ENCODE measurements at places on chromosomes 2 and 18.

DNA sequence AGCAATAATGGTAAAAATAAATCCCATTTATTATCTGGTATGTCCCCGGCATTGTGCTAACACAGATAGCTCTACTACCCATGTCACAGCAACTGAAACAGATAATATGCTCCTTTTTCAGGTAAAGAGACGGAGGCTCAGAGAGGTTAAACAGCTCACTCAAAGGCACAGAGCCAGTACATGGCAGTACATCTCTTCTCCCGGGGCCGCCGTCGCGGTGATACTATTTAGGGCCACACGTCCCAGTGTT, 693 bp upstream of the PDK1 start:
- DNase-seq: no peak

DNA sequence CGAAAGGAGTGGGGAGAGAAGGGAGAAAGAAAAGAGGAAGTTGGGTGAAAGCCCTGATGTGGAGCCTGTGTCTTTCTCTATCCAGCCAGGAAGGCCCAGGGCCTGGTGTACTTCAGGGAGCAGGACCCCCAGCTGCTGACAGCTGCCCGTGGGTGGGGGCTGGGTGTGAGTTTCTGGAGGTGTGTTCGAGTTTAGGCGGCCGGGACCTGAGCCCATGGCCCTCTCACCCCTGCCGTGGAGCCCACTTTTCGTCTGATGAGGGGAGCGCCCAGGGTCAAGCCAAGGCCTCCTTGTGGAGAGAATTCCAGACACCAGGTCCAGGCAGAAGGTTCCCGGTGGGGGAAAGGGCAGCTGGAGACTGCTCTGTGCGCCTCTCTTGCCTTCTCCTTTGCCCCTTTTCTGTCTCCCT, 2.2 kb downstream of the SIX3 start:
- peak; percentile 53 for DNase-seq

GRCh38 chr2:183579686-183580085, 455.4 kb downstream of the NUP35 start:
- no peak for DNase-seq

- DNase-seq: no peak
These were observed 123.6 kb downstream of the MTX2 start for GRCh38 chr2:176392744-176393414.

- DNase-seq: no peak
These were observed 73.6 kb upstream of the PSMD14 start for GRCh38 chr2:161234627-161235026.

GRCh38 chr18:61972389-61973264, 79.8 kb upstream of the RNF152 start:
- no peak for DNase-seq

DNA sequence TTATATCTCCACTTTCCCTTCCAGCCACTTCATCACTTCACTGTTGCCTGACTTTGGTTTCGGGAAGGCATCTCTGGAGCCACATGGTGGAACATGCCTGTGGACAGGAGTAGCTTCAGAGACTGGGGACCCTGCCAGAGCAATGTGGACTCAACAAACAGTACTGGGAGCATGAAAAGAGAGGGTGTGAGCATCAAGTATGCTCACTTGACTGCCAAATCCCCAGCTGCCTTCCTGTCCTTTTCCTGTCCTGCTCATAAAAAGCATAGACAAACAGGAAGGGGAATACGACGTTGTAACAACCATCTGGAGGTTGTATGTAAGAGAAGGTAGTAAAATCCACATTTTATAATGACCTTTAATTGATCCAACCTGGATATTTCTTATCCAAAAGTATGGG, 61.3 kb upstream of the CSRNP3 start:
- no peak for DNase-seq

GRCh38 chr2:79114797-79115494, 5.3 kb upstream of the REG1A start:
- no peak for DNase-seq

DNA sequence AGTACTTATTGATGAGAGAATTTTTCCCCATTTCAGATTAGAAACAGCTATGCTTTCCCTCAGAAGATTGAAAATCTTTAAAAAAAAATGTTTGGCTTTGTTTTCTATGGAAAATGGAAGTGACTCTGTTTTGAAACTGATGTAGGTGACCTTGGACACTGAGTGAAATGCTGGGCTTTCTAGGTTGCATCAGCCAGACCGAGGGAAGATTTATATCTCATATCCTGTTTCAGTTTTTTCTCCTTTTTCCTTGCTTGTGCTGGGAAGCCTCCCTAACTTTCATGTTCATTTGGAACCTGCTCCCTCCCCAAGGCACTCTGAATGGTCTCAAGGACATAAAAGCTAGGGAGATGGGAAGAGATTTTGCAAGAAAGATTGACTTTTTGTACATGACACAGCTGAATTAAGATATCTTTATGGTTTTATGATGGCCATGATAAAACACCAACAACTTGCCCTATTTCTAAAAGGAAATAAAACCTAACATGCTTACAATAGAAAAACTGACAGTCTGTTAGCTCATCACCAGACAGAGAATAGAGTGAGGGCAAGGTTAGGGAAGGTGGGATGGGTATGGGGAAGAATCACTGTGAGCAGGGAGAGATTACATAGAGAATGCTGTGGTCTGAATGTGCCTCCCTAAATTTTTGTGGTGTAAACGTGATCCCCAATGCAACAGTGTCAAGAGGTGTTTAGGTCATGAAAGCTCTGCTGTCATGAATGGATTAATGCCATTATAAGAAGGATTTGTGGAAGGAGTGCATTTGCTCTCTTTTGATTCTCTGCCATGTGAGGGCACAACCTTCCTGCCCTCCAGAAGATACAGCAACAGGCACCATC, 249.7 kb downstream of the TPGS2 start:
- no peak for DNase-seq

GRCh38 chr2:42102024-42102590, 54.3 kb downstream of the PKDCC start:
- DNase-seq: peak; percentile 90

GRCh38 chr18:3444954-3445353, 5.0 kb upstream of the TGIF1 start:
- DNase-seq: no peak

- DNase-seq: no peak
These were observed 7.0 kb upstream of the PAX3 start for GRCh38 chr2:222305516-222306392.

DNA sequence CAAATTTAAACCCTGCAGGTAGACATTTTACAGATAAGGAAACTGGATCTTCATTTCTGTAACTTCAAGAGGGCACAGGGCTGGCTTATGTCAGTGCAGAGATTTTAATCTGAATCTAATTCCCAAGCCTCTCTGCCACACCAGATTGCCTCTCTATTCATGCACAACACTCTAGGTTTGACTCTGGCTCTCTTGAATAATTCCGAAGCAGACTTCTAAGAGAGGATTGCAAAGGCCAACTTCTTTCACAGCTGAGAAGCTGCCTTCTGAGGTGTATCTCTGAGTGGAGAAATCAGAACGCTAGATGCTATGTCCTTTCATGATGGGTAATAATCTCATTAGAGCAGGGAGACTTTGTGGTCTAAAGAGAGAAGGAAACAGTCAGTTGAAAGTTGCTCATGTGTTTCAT, 20.1 kb upstream of the MGAT5 start:
- peak; percentile 36 for DNase-seq

DNA sequence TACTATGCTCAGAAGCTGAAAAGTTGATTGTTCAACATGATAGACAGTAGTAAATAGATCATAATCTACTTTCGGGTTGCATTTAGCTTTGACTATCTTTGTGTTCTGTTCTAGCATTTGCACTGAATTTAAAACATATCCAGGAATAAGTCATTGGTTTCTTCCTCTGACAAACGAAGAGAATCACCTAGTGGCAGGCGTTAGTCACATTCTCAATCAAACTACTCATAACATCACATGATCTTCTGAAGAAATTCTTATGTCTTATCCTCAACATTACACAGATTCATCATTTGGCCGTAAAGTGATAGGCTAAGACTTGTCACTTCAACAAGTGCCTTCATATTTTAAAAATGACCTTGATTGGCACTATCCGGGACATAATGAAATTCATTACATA, 63.6 kb upstream of the TTC21B start:
- no peak for DNase-seq

GRCh38 chr2:202911203-202911511, 316 bp downstream of the WDR12 start:
- no peak for DNase-seq

- DNase-seq: no peak
These were observed 261.8 kb upstream of the FANCL start for GRCh38 chr2:58502931-58503330.

- DNase-seq: no peak
These were observed 646.9 kb upstream of the CDH7 start for GRCh38 chr18:65103864-65104263.

DNA sequence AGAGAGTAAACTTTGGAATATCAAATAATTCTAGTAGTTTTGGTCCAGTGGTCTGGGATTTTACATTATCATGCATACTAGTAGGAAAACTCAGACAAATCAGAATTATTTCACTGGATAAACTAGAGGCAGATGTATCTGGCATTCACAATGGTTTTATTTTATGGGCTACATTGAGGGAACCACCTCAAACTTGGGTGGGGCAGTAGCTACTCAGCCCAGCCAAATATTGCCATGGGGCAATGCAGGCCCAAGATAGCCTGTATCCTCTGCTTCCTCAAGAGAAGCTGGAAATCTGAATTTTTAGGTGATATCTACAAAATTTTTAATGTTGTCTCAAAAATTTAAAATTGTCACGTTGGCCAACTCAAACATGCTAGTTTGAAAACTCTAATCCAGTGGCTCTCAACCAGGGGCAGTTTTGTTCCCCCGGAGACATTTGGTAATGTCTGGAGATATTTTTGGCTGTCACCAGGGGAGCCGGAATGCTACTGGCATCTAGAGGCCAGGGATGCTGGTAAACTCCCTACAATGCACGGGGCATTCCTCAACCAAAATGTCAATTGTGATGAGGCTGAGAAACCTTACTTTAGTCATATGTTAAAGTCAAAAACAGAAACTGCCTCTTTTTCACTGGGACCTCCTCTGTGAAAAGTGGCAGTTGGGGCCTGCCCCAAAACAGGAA, 172.8 kb upstream of the SPRED2 start:
- peak; percentile 37 for DNase-seq

DNA sequence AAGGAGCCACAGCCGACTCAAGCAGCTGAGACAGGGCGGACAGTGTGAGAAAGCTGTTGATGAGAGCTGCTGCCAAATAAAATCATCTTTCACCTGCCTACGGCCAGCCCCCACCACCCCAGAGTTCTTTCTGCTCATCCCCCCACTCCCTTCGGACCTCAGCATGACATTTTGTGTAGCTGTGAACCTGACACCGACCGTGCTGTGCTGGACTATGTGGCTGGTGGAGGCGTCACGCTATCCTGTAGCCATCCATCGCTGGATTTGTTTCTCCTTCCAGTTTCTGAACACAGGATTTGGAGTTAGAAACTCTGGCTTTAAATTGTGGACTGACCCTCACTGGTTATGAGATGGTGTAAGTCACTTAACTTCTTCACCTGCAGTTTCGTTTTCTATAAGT, 317.3 kb downstream of the DCDC2C start:
- no peak for DNase-seq

DNA sequence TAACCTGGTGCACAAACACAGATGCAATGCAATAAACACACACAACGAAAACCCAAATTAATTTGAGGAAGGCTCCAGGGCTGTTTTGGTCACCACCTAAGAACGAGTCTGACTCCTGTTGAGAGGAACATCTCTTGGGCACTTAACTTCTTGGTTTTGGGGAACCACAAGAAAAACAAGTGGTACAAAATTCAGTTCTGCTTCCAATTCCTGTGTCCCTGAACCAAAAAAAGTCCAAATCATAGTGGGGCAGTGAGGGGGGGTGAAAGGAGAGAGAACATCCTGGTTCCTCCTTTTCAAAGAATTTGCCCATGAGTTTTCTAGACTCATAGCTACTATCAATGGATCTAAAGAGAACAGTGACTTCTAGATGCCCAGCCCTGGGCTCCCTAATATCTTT, 143.6 kb downstream of the COL4A4 start:
- no peak for DNase-seq

DNA sequence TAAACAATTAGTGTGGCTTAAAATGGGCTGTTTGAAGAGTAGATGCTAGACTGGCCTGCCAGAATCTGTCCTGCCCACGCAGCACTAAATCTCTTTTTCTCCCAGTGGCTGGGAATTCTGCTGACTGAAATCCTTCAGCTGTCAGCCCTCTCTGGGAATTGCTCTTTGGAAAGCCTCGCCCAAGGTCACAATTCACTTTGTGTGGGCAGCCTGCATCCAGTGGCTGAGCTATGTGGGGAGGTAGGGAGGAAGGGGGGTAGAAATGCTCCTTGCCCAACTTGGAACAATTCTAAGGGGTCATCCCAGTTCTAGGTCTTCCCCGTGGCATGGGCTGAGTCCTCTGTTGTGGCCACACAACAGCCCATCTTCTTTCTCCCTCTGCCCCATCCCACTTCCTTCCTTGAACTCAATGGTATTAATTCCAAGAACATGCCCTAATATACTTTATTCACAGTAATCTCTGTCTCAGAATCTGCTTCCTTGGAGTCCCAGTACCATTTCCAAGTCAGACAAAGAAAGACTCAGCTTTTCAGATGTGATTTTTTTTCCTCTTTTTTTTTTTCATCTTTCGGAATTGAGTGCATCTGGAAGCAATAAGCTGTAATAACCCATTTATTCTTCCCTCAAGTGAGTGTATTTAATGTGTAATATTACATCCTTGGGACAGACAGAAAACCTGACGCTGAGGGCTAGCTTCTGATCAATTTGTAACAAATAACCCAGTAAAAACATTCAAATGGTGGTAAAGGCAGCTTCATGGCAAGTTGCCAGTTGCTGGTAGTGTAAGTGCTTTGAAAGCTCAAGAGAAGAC, 189.4 kb downstream of the GPD2 start:
- no peak for DNase-seq

DNA sequence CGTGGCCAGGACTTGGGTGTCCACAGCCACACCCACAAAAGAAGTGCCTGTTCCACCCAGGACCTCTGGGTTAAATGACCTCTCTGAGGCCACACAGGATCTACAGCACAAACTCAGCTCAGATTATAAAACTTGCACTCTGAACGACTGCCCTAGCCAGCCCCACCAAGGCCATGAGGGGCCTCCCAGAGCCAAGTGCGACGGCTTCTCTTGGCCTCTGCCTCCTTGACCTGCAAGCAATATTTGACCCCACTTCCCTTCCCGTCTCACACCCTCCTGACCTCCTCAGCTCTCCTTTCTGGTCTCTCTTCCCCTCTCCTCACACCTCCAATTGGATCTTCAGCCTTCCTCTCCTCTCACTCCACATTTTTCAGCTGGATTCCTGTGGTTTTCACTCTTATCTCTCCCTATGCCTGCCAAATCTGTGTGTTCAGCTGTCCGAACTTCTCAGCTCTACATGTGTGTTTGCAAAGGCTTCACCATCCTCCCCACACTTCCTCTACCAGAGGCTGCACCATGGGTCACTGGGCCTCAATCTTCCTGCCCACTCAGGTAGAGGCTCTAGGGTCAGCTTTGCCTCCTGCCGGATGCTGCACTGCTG, 25.3 kb upstream of the STEAP3 start:
- no peak for DNase-seq

GRCh38 chr2:175804122-175804521, 197.9 kb downstream of the LNPK start:
- DNase-seq: no peak
